ENCODE measurements at places on chromosomes 11 and 22.

DNA sequence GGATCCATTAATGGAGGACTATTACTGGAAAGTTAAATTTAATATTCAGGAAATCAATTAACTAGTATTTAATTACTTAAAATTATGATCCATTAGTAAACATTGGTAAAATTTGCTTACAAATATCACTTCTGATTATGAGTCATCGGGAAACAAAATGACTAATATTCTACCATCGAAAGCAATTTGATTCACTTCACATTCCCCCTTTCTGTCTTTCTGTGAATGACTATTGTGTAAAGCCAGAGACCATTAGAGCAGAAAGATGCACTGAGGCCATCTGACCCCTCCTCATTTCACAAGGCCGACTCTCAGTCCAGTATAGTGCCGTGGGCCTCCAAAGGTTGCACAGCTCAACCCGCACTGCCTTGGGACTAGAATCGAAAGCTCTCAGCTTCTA lies 619.0 kb downstream of the OPCML start:
- no peak for DNase-seq

DNA sequence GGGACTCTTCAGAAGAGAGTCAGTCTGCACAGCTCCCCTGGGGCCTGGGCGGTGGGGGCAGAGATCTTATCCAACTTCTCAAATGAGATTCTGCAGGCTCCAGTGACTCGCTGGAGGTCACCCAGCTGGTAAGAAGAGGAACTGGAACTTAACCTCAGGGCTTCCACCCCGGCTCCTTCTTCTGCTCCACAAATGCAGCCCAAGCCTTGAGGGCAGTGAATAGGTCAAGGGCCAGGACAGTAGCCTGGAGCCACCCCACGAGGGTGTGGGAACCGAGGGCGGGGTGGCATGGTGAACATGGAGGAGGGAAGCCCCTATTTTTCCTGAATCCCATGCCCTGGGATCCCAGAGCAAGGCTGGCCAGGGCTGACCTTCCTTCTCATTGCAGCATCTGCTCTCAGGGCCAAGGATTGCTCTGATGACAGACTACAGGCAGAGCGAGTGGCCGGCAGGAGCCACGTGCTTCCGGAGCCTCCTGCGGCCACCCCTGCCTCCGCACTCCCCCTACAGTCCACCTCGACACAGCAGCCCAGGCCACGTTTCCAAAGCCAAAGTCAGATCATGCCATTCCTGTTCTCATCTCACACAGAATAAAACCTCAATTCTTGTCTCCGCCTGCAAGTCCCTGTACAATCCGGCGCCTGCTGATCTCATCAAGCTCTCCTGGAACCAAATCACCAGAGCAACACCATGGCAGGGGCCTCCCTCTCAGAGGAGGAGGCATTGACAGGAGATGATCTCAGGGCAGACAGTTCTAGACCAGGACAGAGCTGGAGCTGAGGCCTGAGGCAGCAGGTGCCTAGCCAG lies 21.1 kb upstream of the UPK3A start:
- peak; percentile 59 for DNase-seq

GRCh38 chr11:69700278-69701140 lies 3.3 kb downstream of the FGF19 start:
- no peak for DNase-seq

DNA sequence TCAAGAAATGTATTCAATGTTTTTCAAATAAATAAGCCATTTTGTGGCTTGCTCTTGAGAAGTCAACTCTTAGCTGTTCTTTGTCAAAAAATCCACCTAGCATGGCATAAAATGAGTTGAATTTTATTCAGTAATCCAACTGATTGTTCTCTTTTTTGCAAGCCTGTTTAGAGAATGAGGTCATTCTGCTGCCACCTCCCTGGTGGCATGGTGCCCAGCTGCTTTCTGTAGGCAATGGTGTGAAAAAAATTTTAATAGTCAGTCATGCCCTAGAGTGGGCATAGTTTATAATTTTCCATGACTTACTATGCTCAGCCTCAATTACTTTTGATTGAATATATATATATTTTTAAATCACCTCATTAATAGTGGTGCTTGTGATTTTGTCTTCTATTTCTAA lies 177.2 kb downstream of the INSC start:
- DNase-seq: no peak

All from amniotic stem cell (primary cell).